SW480 (cell line): ENCODE measurements at places on chromosomes 2 and 18.

DNA sequence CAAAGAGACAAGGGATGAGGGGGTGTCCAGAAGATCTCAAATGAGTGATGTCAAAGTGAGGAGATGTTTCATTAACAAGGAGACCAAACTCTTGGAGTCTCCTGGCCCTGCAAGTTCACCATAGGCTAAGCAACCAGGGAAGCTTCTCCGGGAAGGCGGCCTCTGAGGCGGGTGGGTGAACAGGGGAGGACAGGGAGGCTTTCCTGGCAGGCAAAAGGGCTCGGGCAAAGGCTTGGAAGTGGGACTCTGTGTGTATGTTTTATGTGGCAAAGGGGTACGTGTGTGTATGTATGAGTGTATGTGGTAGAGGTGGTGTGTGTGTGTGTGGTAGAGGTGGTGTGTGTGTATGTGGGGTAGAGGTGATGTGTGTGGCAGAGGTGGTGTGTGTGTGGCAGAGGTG is 163.9 kb downstream of the DYSF start:
- DNase-seq: no peak

DNA sequence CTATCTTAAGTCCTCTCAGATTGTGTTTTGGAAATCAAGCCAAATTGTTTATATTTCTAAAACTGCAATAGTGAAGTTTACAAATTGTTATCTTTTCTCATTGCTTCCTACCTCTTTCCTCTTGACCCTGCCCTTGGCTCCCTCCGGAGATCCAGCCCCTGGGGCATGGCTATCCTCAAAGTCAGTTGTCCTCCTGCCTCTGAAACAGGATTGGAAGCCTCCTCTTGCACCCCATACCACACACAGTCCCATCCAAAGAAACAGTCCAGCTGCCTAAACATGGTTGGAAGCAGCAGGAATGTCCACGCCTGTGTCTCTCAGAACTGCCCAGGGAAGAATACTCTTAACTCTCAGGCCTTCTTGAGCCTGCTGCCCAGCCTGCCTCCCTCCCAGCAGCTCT is 30.1 kb upstream of the COL6A3 start:
- DNase-seq: no peak

DNA sequence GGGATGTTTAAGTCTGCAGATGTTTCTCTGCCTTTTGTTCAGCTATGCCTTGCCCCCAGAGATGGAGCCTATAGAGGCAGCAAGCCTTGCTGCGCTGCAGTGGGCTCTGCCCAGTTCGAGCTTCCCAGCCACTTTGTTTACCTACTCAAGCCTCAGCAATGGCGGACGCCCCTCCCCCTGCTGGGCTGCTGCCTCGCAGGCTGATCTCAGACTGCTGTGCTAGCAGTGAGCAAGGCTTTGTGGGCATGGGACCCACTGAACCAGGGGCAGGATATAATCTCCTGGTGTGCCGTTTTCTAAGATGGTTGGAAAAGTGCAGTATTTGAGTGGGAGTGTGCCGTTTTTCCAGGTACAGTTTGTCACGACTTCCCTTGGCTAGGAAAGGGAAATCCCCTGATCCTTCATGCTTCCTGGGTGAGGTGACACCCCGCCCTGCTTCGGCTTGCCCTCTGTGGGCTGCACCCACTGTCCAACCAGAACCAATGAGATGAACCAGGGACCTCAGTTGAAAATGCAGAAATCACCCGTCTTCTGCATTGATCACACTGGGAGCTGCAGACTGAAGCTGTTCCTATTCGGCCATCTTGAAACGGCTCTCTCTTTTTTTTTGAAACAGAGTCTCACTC is 27.6 kb upstream of the ADAM23 start:
- DNase-seq: no peak

- DNase-seq: no peak
Measured at GRCh38 chr2:205982776-205983327, 103.1 kb downstream of the INO80D start.

DNA sequence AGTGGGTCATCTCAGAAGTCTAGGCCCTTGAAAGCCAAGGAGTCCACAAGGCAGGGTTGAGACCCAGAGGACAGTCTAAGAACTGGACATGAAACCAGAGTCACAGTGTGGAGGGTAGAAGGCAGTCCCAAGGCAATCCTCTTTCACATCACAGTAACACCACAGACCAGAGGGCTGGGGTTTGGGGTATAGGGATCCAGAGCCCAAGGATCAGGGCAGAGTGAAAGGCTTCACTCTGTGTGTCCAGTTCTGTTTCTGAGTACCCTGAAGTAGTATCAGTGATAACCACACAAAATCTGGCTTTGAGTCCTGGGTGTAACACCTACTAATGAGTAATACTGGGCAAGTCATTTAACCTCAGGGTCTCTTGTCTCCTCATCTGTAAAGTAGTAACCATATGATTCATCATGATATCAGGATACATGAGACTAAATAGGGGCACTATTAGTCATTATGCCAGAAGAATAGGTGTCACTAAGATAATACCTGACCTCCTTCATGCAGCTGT is 91.0 kb downstream of the ICA1L start:
- peak; percentile 9 for DNase-seq

- no peak for DNase-seq
Measured at GRCh38 chr2:7738596-7738995, 821.4 kb downstream of the RNF144A start.

DNA sequence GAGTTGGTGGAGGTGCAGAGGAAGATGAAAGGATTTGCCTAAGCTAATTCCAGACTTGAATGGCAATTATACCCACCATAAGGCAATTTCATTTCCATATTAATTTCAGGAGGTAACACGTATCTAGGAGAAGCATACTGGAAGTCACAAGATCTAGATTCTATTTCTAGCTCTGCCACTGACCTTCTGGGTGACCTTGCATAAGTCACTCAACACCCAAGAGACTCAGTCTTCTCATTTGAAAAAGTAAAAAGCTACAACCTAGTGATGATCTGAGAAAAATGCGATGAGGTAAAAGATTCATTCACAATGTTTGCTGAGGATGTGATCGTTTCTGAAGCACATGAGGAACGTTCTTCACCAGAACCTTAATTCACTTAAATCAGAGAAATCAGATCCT is 55.9 kb downstream of the GRB14 start:
- no peak for DNase-seq

DNA sequence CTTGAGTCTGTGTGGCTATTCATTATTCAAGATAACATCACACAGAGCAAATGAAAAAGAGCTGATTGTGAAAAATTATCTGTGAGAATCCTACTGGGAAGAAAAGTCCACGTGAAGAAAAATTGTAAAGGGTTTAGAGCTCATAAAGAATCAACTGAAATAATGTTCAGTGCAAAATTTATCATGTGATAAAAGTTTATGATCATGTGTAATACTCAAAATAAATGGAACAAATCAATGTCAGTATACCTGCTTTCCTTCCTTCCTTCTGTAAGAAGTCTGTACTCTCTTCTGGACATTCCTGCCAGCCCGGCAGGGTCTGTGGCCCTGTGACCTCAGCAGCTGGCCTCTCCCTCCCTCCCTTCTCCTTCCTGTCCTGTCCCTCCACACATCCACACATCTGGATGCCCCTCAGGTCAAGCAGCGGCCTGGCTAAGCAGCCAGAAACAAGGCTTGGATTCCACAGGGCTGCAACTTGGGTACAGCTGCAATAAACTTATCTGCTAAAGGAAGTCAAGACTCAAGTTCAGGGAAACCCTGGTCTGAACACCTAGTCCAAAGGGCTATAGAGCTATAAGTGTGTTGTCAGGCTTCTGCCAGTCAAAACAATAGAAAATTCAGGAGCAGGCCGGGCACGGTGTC is 172.1 kb downstream of the MREG start:
- DNase-seq: no peak

DNA sequence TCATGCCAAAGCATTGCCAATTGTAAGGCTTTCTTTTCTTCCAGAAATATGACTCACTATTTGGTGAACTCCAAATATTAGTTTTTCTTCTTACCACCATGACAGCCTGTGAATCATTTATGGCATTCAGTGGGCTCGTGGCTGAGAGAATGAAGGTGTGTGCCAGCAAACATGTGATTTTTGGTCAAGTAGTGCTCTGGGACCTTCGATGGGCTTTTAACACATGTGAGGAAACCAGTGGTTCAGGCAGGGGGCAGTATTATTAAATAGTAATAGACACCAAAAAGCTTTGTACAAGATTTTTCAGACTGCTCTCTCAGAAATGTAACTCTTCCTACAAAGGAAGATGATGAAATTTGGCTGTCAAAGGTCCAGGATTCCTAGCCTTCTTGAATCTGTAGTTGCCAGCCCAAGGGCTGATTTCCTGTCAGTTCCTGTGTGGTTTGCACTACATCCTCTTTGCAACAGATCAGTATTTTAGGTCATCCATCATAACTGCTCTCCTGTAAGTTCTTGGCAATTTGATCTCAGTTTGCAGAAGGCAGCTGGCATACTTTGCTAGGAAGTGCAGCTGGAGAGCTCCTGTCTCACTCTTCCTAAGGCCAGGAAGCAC is 64.3 kb downstream of the BABAM2 start:
- peak; percentile 44 for DNase-seq
